ENCODE measurements at places on chromosomes 2 and 18.

- DNase-seq, result no peak
Measured at GRCh38 chr2:32836933-32837332, 109.8 kb upstream of the LTBP1 start.

DNA sequence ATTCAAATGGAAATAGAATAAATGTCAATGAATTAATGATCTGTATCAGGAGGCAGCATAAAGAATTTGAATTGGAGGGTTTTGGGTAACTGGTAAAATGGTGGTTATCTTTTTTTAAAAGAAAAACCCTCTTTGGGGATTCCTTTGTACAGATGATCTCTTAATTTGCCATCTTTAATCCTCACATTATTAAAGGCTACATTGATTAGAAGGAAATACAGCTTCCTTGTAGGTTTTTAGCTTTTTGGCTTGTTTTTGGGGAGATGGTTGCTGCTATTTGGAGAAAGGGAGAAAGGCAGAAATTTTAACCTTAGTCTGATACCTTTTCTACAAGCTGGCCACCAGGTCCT lies 600 bp upstream of the MAPRE2 start:
- DNase-seq, result no peak

- no peak for DNase-seq
Measured at GRCh38 chr18:28904789-28905364, 727.9 kb upstream of the CDH2 start.

DNA sequence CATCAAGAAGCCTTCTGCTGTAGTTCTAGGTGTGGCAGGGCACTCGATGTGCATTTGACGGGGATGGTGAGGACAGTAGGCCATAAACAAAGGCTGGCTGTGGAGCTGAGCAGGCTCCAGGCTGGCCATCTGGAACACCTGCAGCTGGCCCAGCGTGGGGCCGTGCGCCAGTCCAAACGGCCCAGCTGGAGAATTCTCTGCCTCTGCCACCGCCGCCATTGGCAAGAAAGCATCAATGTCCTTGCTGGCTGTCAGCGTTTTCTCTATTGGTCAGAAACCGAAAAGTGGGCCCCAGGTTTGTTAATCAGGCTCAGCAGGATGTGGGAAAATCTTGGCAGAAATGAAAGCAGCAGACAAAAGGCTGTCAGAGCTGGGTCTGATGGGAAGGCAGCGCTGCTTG lies 24.0 kb upstream of the CTIF start:
- DNase-seq, result no peak

DNA sequence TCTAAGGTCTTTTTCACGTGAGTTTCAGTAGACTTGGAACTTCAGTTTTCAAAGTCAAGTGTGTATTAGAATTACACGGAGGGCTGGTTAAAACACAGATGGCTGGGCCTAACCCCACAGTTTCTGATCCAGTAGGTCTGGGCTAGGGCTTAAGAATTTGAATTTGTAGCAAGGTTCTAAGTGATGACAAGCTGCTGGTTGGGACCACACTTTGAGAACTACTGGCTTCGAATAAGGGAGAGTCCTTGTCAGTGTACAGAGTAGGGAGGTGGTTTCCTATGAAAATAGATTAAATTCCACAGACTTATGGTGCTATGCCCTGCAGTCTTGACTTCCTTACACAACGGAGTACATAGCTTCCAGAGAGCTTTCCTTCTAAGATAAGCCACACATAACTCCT lies 4.5 kb downstream of the RHOB start:
- DNase-seq, result peak; percentile 46

GRCh38 chr18:27413495-27414401 lies 228.6 kb upstream of the CHST9 start:
- DNase-seq, result peak; percentile 87

Data from astrocyte (in vitro differentiated cells and primary cell).